ENCODE measurements at places on chromosomes 7 and 10.
A peak's percentile ranks its signal among the peaks of the same experiment; 100 is the strongest.

- DNase-seq: no peak
These were observed 980 bp downstream of the ADAMTS14 start for GRCh38 chr10:70673043-70673928.

DNA sequence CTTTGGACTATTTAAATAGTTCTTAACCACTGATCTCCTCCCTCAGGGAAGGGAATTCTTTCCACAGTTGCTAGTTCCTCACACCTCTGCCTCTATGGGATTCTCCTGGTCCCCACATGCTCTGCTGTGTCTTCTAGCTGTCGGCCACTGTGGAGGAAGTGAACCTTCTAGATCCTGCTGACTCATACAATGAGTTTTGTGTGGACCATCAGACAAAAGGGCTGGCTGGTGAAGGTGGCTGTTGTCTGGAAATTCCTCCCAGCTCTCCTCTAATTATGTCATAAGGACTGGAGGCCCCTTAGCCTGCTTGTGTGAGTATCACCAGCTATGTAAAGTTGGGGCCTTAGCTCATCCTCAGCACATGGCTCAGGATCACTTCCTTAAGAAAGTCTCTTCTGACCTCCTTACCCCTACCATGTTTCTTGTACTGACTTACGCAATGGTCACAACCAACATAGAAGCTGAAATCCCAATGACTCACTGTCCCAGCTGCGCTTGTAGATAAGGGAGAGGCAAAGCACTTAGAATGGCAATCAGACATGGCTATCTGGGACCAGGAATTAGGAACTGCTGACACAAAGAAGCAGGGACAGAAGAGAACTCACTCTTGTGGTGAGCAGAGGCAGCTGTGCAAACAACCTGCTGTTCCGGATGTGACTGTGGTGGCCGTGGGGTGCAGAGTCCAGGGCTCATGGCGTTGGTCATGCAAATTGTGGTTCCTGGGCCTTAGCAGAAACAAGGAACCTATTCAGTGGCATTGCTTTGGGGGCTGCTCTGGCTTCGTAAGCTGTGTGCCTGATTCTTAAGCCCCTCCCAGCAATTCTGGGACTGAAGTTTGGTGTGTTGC lies 2.5 kb upstream of the MACC1 start:
- DNase-seq: peak; percentile 94

GRCh38 chr10:132002004-132002403 lies 20.3 kb upstream of the BNIP3 start:
- no peak for DNase-seq

GRCh38 chr10:95350219-95350829 lies 59.5 kb upstream of the PDLIM1 start:
- DNase-seq: no peak

GRCh38 chr10:55351431-55351830 lies 550.4 kb upstream of the PCDH15 start:
- DNase-seq: no peak

GRCh38 chr10:99784727-99785441 lies 2.4 kb downstream of the ABCC2 start:
- no peak for DNase-seq
